ENCODE measurements at places on chromosomes 4 and X.

GRCh38 chrX:9369802-9370291 is 95.0 kb upstream of the TBL1X start:
- DNase-seq, result no peak

- DNase-seq, result no peak
Measured at GRCh38 chrX:49701323-49701722, 5.5 kb upstream of the PAGE1 start.

DNA sequence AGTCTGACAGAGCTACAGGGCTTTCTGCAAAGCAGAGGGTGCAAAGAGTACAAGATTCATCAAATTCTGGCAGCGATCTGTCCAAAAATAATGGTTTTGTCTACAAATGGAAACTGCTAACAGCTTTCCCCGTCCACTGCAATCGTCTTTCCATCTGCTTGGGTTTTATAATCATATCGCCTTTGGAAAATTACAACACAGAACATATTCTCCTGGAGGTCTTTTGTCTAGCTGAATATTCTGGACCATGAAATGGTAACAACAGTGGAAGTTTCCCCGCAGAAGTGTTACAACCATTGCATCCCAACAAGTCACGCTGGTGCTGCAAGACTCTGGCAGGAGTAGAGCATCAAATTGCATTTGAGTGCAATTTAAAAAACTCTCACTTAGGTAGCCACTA is 101.2 kb upstream of the BOD1L1 start:
- DNase-seq, result no peak

- DNase-seq, result no peak
Measured at GRCh38 chrX:2862404-2862803, 33.7 kb downstream of the GYG2 start.

GRCh38 chr4:121938282-121939092 is 13.4 kb downstream of the TRPC3 start:
- DNase-seq, result peak; percentile 5
